Sciatic nerve (tissue), 2 donors: ENCODE measurements at places on chromosomes 5 and 9. TPM values are rescaled to one million over a fixed set of nuclear protein-coding genes. Genes with fewer than 3 reads are reported as not detected.

- no peak for DNase-seq
Measured at GRCh38 chr5:5063533-5063953, 76.6 kb upstream of the ADAMTS16 start.

- no peak for DNase-seq
Measured at GRCh38 chr9:136665704-136666371, 3.1 kb downstream of the EGFL7 start.

PBX3 gene
- 39.1 TPM for total RNA-seq

DNA sequence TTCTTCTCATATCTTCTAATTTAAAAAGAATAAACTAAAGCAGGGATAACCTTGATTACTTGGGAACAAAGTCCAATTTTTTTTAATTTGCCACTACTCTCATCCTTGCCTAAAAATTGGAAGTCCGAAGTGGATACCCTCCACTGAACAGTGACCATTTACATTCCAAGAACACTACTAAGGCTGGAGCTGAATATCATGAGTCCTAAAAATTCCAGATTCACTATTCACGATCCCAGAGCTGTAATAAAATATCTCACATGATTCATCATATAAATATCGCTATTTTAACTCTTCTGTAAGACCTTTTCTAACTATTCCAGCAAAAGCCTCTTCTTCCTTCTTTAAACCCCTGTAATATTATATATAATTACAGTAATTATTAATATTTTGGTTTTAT is 57.4 kb downstream of the ATPSCKMT start:
- no peak for DNase-seq

ASS1 gene
- total RNA-seq = 73.1 TPM

DNA sequence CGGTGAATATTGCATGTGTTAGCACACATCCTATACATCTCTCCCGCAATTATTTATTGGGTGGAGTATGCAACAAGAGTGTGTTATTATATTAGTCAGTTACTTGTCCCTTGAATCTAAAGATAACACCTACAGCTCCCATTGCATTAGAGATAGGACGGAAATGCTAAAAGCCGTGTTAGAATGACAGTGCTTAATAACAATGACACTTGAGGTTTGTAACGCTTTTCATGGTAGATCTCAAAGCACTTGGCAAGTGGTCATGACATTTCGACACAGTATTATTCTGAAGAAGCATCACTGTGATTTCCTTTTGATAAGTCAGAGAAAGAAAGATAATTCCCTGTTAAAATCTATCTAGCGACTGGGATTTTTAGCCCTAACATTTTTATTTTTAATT is 33.4 kb upstream of the TRIO start:
- DNase-seq = no peak

SPRY4 gene
- 59.3 TPM for total RNA-seq

- no peak for DNase-seq
Measured at GRCh38 chr5:76718880-76719279, 3.0 kb downstream of the F2R start.

GRCh38 chr9:110030632-110031031 is 177.3 kb downstream of the C9orf152 start:
- DNase-seq = no peak

- no peak for DNase-seq
Measured at GRCh38 chr5:62568800-62569432, 9.7 kb upstream of the LRRC70 start.

DNA sequence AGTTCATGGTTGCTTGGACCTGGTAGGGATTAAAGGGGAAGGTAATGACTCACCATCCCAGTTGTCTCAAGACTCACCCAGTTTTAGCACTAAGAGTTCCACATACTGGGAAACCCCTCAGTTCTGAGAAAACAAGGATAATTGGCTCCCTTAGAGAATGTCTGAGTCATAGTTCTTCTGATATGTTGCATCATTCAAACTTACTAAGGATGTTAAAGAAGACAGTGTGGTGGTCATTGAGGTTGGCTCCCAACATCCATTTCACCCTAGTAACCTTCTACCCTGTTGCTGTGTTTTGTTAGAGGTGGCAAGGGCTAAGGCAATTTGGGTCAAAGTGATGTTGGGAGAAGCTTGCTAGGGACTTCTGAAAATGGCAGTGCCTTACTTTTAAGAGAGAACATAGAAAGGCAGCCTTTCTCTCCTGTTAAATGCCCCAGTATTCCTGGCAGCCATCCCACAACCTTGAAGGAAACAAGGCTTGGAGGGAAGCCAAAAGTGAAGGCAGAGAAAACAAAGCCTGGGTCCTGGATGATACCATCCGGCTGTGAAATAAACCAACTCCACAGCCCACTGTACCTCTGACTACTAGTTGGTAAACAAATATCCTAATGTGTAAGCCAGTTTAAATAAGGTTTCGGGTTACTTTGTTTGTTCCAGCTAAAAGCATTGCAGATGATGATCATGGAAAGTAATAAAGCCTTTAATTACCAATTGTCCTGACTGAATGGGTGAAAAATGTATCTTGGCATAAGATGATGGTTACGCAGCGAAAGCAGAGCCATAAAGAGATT is 80.4 kb upstream of the ADAMTSL1 start:
- DNase-seq = no peak

- DNase-seq = no peak
Measured at GRCh38 chr5:68455216-68455615, 239.7 kb downstream of the PIK3R1 start.

DNA sequence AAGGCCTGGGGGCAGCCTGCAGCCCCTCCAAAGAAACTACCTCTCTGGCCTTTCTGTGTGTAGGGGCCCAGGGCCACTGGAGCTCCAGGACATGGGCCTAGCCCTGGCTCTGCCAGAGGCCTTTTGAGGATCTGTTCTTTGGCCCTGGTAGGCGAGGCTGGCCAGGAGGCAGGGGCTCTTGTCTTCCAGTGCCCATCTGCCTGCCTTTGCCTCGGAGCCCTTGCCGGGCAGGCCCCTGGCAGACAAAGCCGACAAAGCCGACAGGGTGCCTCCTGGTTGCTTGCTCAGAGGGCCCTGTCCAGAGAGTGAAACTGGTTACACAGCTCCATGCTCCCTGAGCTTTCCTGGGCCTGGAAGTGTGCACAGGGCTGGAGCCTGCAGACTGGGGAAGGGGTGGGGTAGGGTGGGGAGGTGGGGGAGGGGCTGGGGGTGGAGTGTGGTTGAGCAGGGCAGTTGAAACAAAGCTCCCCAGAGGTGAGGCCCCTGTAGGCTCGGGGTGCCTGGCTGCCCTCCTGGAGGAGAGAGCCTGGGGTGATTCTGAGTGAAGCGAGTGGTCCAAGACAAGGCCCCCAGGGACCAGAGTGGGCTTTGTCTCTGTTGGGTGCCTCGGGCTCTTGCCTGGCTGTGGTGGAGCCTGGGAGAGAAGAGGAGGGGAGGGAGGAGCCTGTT is 29.3 kb downstream of the PTPA start:
- no peak for DNase-seq

CFAP157 gene
- 0.80 TPM for total RNA-seq

TENT4A gene
- total RNA-seq = 28.6 TPM

NEUROG1 gene
- not detected for total RNA-seq

NR4A3 gene
- total RNA-seq = 42.2 TPM

GRCh38 chr9:125462861-125463291 is 201.2 kb downstream of the GAPVD1 start:
- DNase-seq = no peak

- DNase-seq = no peak
Measured at GRCh38 chr5:55634209-55634805, 77.8 kb downstream of the SLC38A9 start.

LURAP1L gene
- 7.8 TPM for total RNA-seq

DNA sequence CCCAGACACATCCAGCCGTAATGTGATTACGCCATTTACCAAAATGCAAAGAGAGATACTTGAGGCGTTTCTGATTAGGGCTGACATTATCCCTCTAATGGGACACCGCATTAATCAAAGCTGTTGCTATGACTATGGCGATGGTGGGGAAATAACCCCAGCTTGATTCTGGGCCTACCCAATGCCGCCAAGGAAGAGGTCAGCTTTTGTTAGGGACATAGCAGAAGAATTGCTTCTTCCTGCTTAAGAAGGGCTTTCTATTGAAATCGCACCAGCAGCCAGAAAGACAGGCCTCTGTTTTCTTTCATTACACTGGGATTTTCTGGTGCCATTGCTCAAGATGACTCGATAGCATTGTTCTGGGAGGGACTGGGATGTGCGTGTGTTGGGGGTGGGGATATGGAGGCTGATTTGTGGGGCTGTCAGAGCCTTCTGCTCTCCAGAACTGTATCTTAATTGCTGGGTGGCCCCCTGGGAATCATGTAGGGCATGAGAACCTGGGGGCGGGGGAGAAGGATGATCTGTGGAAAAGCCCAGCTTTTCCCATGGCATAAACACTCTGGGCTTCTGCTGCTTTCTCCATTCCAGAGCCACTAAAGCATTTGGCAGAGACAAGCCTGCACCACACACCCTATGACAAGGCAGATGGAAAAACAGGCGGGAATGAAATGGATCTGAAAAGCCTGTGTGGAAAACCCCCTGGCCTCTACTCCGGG is 106.5 kb upstream of the RAD23B start:
- no peak for DNase-seq

DNA sequence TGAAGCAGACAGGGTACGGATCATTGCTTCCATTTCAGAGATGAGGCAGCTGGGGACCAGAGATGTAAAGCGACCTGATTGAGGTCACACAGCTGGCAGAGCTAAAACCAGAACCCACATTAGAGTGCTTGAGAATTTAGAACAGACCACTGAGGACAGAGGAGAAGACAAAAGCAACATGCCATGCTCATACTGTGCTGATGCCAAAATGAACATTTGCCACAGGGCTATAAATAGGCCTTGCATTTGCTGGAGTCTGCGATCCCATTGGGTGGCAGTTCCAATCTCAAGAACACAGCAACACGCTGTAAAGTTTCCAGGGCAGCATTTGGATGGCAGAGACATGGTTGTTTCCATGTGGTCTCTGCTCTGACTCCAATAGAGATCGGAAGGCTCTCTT is 222.4 kb upstream of the TBC1D2 start:
- no peak for DNase-seq

CD180 gene
- total RNA-seq = 2.0 TPM

ZFR gene
- 78.4 TPM for total RNA-seq

HARS2 gene
- total RNA-seq = 27.1 TPM

- DNase-seq = no peak
Measured at GRCh38 chr9:33791117-33791516, 4.2 kb upstream of the PRSS3 start.

DNA sequence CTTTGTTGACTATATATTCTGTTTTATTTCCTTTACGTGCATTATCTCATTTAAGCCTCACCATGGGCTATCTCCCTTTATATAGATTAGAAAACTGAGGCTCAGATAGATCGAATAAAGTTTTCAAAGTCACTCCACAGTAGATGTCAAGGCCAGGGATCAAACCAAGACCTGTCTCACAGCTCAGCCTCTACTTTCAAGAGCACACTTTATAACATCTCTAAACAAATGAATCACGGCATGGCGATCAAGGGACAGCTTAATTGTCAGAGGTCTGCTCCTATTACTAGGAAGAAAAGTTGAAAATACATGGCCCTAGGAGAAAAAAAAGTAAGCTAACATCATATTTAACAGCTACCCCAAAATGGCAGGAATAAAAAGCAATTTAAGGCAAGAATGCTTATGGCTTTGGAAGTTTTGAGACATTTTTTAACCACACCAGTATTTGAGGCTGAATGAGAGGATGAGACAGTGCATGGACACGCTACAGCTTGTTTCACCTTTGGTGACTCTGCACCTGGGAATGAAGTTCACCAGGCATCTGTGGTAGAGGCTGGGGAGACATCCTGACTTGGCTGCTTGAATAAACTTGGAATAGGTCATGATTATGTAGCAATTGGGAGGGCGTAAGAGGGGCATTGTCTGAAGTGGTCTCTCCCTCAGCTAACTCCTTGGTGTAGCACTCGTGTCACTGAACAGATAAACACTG is 486.8 kb upstream of the WWC1 start:
- DNase-seq = no peak

RGMB gene
- 20.2 TPM for total RNA-seq

GRCh38 chr9:69916950-69917349 is 96.3 kb downstream of the CFAP95 start:
- DNase-seq = no peak
